Sciatic nerve (tissue), 2 donors: ENCODE measurements at places on chromosomes 12 and 14.

DNA sequence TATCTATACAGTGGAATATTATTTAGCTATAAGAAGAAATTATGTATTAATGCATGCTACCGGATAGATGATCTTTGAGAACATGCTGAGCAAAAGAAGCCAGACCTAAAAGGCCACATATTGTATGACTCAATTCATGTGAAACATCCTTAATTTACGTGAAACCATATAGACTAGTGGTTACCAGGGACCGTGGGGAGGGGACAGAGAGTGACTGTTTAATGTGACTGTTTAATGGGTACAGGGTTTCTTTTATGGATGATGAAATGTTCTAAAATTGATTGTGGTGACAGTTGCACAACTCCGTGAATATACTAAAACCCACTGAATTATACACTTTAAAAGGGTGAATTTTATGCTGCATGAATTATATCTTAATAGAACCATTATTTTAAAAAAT is 8.5 kb upstream of the BCL7A start:
- no peak for DNase-seq

DNA sequence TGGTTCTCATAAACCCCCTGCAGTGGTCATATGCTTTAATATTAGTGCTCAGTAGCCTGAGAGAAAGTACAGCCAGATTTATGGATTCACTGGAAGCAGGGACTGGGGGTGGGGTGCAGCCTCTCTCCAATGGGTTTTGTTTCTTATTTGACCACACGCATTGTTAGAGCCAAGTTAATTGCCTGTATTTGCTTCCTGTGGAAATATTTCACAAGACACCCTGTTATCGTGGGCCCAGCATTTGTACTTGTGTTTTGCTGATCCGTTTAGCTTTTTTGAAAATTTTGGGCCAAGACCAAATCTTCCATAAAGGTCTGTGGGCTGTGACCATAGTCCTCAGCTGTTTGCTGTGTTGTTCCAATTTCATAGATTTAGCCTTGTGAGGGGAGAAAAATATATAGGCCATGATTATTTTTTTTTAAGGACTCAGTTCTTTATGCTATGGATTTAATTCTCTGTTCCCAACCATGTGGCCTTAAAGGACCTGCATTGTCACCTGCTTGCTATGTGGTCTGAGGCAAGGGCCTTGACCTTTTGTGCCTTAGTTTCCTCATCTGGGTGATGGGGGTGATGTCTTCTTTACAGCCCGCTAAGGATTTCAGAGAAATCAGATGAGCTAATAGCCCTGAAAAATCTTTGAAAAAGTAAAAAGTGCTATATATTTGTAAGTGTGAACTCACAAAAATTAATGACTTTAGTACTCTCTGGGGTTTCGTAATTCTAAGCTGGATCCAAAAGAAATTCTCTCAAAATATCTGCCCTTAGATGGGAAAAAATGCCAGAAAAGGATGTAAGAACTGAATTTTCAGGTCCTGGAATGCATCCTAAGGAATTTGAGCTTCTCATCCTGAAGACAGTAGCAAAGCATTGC is 370.2 kb downstream of the DPF3 start:
- DNase-seq, result no peak

DNA sequence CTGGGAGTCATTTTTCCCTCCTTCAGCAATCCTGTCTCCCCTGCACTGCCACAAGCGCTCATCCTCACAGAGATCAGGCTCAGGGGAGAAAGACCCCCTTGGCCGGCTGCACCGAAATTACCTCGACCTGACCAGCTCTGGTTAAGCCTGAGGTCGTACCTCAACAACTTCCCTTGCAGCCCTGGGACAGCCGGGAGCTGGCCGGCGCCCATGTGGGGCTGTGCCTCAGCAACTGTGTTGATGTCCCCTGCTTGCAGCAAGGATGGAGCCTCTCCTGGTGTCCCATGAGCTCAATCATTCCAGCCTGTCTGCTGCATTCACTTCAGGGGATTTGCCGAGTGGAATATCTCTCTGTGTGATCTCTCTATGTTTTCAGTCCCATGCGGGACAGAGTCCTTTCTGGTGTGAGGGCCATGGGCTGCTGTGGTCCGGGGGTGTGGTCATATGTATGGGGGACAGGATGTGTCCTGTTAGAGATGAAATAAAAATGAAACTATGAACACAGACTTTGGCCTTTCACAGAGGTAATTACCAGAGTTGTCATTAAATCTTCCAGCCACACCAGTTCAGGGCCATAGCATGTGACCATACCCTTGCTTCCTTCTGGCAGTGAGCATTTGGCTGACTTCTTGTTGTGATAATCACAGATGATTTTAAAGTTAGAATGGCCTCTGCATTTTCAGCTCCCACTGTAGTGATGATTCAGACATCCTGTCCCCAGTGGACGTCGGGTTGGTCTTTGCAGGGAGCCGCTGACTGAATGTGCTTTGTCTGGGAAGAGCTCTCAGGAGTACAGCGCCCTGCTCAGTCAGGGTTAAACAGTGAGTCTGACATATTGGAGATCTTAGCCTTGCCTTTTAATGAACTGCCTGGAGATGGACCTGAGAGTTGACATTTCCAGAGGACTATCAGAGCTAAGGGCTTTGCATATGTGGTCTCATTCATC is 405.9 kb downstream of the AACS start:
- no peak for DNase-seq

DNA sequence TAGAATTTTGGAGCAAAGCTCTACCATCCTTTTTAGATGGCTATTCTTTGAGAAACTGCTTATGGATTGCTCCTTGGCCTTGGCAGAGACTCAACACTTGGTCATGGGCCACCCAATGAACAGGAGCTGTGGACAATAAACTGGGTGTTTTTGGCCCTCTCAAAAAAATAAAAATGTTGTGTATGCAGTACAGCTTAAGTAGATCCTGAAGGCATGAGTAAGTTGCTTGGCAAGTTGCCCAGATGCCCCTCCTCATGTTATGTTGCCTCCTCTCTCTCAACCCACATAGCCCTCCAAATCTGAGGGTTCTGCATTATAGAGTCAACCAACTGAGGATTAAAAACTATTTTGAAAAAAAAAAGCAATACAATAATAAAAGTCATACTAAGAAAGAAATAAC is 124.9 kb downstream of the ATP23 start:
- no peak for DNase-seq

DNA sequence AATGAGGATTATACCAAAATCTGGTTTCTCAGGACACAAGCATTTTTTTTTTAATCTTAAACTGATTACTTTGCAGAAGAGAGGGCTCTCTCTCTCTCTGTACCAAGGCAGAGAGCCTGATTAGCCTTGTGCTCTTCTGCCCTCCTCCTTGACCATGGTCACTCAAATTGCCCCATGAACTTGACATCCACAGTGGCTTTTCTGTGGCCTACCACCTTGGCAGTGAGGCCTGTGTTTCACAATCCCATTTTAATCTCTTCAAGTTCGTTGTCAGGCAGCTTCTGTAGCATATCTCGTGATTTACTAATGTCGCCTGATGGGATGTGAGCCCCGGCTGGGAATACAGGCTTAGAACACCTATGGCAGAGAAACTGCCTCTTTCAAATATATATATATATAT is 30.7 kb upstream of the PWP1 start:
- no peak for DNase-seq

DNA sequence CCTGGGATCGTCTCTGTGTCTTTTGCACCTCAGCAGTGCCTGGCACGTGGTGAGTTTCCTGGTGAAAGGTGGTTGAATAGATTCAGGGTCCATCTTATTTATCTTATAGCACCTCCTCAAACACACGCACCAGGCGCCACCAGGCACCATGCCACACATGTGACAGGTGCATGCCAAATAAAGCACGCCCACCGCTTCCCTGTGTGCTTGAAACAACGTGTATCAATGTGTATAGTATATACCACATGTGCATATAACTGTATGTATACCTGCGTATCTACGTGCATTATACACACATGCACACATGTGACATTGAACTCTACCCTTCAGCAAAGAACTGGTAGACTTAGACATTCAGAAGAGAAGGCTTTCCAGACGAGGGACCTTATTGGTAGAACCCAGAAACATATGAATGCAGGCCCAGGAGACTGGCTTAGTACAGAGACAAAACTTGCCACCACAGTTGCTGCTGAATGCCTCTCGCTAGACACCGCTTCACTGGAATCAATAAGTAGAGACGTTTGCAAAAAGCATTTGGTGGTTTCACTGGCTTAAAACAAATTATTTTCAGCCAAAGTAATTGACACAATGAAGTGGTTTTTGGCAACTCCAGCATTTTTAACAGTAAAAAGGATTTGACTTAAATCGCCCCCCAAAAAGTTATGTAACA is 10.0 kb downstream of the EML1 start:
- no peak for DNase-seq

DNA sequence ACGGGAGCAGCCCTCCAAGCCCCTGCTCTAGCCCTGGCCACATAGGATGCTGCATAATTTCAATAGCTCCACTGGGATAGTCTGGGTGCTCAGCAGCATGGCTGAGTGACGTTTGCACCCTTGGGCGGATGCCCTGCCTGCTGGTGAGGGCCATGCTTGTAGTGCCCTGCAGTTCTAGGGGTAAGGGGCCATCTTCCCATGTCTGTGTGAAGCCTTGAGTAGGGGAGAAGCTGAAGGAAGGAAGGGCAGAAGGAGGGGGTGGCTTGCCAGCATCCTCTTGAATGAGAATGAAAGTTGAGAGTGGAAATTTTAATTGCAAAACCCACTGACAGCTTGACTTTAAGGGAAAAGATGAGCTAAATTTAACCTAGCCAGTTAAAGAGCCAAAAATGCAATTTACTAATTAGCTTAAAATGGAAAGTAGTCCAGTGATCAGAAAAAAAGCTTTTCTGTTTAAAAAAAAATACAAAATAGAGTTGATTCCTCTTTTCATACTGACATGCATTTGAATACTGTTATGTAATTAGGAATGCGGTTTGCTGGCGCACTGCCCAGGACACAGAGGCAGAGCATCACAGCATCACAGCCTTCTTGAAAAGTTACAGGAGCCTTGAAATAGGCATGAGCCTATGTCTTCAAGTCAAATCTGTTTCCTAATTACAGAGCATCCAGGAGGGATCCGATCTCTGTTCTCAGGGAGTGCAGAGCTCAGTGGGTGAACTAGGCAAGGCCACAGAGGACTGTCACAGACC is 18.5 kb upstream of the EML1 start:
- no peak for DNase-seq

GRCh38 chr12:57242691-57243454 is 8.1 kb downstream of the STAC3 start:
- DNase-seq, result peak; percentile 78

DNA sequence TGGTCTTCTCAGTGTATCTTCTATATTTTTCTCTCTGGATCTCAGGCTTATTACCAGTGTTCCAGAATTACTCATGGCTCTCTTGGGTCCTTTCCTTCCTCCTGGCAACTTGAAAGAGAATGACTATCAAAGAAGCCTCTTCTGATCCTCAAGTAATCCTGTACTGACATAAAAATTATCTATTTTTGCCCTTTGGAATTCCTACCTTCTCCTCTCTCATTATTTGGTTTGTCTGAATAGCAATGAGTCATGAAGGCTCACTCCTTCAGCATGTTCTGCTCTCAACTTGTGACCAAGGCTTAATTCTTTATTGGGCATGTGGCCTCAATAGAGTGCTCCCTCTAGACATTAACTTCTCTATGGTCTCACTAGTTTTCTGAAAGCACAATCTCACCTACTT is 553.6 kb upstream of the ATP2B1 start:
- no peak for DNase-seq

- DNase-seq, result no peak
Measured at GRCh38 chr14:64649383-64649998, 54.7 kb upstream of the PLEKHG3 start.

GRCh38 chr12:93950311-93950710 is 198.1 kb upstream of the PLXNC1 start:
- DNase-seq, result no peak

GRCh38 chr14:96272777-96273473 is 16.9 kb downstream of the BDKRB1 start:
- DNase-seq, result no peak

GRCh38 chr12:80798281-80798680 is 81.6 kb downstream of the MYF5 start:
- DNase-seq, result no peak

- no peak for DNase-seq
Measured at GRCh38 chr12:42892702-42893551, 303.4 kb upstream of the PRICKLE1 start.

GRCh38 chr12:75635606-75636444 is 124.4 kb upstream of the KRR1 start:
- no peak for DNase-seq

- no peak for DNase-seq
Measured at GRCh38 chr12:76300297-76300665, 47.9 kb downstream of the BBS10 start.

GRCh38 chr12:50597200-50598195 is 92.7 kb downstream of the DIP2B start:
- no peak for DNase-seq

DNA sequence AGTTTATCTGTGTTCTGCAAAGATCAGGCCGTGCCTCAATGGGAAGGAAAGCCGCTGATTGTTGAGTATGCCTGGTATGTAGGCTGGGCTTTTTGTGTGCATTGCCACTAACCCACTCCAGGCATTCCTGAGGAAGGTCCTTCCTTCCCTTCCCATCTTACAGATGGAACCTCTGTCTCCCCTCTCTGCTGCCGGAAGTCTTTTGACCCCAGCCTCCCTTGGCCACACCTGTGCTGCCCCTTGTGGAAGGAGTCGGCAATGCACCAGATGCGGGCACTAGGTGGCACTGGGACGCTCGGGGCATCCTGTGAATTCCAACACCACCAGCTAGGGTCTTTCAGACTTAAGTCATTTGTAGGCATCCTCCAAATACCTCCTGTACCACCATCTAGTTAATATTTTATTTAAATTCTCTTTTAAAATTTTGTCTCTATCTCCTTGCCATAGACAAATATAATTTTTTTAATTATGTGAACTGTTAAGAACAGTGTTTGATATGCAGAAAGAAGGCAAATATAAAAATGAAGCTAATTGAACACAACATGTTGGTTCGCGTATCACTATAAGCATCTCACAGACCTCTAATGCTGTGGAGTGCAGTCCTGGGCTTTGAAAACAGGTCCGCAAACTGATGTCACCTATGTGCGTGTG is 99.6 kb downstream of the RIN3 start:
- no peak for DNase-seq

DNA sequence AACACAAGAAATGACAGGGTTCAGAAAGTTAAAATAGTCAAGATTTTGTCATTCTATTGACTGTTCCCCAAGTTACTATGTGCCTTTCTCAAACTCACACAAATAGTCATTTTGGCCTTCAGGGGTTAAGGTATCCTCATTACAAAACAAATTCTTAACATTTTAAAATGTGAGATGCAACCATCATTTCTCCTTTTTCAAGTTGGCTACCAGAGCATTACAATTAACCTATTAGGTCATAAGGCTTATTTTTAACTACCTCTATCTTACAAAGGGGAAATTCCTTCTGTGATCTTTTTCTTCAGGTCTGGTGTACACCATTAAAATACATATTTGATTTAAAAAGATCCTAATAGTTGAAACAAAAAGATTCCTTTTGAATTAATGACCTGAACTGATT is 61.2 kb downstream of the SLC38A1 start:
- DNase-seq, result no peak

- no peak for DNase-seq
Measured at GRCh38 chr12:15276088-15276698, 46.1 kb upstream of the PTPRO start.
